ENCODE measurements at places on chromosomes 5 and 9.

GRCh38 chr5:30475429-30475828 is 718.1 kb upstream of the CDH6 start:
- DNase-seq: no peak

- DNase-seq: no peak
Observed at GRCh38 chr9:98504298-98505282, 204.1 kb downstream of the GABBR2 start.

DNA sequence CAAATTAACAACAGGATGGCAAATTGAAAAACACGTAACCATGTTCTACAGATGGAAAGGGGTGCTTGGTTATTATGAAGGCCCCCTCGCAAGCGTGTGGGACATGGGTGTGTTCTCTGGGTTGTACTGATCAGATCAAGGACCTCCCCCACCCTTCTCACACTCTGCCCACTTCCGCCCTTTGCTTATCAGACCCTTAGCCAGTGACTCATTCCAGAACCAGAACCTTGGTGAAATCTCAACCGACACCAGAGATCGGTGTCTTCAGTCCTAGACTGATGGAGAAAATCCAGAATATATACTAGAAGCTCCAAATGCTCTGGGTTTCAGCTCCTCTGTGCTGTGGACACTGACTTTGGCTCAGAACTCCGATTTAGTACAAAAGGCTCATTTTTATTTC is 64.9 kb downstream of the PTTG1 start:
- DNase-seq: no peak

DNA sequence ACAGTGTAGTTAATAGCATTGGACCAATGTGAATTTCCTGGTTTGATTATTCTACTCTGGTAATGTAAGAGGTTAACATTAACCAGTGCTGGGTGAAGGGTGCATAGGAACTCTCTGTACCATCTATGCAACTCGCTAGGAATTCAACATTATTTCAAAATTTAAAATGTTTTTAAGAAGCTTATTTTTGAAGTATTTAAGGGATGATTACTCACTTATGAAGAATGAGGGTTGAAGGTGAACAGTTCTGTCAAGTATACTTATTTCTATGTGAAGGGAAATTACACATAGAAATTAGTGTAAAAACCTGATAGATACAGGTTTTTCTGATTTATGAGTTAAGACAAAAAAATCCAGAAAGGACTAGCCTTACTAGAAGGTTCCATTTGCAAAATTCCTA is 165.8 kb downstream of the INSYN2B start:
- no peak for DNase-seq

DNA sequence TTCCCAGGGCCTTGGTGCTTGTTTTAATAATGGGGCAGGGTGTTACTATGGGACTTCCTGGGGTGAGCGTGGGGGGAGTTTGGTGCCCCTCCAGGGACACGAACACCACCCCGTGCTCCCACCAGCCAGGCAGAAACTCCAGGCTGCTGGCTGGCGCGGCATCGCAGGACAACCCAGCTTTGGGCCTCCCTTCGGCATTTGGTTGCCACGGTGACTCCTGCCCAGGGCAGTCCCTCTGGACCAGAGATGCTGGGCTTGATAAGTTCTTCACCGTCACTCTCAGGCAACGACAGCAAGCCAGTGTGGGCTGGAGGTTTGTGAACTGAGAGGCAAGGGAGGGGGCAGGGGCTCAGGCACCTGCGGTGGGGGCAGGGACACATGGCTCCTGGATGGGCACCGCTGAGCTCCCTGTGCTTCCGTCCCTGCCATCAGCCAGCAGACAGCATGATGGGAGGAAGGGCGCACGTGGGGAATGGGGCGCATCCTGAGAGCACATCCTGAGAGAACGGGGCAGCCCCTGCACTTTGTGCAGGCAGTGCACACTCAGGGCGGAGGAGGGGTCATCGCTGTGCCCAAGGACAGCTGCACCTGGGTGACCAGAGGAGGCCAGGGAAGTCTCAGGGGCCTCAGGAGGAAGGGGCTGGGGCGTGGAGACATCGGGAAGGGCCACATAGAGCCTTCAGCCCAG is 116.4 kb downstream of the RXRA start:
- DNase-seq: no peak

DNA sequence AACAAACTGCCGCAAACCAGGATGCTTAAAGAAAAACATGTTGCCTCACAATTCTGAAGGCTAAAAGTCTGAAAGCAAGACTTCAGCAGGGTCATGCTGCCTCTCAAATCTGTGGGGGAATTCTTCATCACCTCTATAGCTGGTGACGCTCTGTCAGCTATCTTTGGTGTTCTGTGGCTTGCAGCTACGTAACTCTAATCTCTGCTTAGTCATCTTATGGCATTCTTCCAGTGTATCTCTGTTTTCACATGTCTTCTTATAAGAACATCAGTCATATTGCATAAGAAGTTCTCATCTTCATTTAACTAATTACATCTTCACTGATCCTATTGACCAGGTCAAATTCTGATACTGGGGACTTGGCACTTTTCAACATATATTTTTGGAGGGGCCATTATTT is 243.0 kb downstream of the CDH10 start:
- no peak for DNase-seq

DNA sequence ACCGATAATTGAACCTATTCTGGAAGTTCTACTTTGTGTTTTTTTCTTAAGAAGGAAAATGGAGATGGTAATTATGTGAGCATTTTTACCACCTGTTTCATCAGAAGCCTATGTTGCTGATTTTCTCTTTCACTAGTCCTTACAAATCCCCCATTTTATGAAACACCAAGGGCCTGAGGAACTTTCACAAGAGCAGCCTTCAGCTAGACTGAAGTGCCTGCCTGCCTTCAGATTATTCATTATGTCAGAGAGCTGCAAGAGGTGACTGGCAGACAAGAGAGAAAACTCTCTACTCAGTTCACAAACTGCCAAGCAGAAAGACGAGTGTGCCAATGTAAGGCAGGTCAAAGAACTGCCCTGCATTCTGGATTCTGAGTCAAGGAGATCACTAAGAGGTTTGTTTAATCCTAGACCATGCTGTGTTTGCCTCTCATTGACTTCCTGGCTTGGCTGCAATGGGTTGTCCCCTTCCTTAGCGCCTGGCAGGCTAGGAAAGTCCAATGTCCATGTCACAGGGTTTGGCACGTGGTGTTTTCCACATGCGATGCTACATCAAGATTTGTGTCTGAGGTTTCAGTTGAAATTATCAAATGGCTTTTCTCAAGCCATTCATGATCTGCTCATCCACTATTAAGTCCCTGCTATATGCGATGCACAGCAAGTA is 143.3 kb downstream of the CDC42SE2 start:
- DNase-seq: no peak

DNA sequence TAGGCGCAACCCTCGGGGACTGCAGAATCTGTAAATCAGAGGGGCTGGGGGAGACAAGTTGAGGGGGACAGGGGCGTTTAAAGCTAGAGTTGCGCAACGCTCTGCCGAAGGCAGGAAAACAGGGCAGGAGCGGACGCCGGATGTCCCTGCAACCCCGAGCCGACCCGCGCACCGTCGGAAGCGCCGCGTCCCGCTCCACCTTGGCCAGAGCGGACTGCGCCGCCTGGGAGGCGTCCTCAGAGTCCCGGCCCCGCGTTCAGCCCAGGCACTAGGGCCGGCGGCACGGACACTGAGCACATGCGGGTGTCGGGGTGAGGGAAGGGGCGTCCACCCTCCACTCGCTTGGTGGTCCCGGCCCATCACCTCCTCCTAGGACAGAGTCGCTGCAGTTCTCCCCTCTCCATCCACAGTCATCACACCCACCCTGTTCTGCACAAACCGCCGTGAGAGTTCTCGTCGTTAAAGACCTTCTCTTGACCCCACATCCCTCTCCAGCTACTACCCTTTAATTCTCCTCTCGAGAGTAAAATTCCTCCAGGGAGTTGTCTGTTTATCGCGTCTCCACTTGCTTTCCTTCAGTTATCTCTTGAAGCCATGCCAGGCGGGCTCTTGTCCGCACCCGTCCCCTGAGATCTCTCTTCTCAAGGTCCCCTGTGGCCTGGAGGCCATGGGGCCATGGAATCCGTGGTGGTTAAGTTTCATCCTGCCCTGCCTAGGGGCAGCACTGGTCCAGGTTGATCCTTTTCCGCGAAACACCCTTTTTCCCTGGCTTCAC is 796 bp upstream of the PDLIM7 start:
- DNase-seq: peak; percentile 67

Data from activated naive CD4-positive, alpha-beta T cell treated with anti-CD3 and anti-CD28 coated beads, Interleukin-2, amount 50 U/mL, for 72 hours (primary cell).